GM12864 (cell line): ENCODE measurements at places on chromosomes 1 and 21.

DNA sequence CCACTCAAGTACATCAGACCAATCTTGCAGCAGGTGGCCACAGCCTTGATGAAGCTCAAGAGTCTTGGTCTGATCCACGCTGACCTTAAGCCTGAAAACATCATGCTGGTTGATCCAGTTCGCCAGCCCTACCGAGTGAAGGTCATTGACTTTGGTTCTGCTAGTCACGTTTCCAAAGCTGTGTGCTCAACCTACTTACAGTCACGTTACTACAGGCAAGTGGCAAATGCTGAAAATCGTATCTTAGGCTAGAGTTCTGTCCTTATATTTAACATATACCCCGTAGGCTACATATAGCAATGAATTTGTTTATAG, 12.1 kb downstream of the HIPK1 start:
- no peak for DNase-seq

DNA sequence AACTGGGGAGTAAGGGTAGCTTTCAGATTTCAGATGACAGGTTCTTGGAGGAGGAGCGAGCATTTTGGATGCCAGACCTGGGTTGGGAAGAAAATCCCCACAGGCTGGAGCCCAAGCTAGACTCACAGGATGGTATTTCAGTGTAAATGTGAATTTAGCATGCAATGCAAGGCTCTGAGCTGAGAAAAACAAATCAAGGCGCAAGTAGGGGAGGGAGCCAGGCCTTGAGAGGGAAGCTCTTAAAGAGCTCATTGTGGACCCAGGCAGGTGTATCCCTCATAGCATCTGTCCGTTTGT, 386.1 kb downstream of the MATN1 start:
- no peak for DNase-seq

DNA sequence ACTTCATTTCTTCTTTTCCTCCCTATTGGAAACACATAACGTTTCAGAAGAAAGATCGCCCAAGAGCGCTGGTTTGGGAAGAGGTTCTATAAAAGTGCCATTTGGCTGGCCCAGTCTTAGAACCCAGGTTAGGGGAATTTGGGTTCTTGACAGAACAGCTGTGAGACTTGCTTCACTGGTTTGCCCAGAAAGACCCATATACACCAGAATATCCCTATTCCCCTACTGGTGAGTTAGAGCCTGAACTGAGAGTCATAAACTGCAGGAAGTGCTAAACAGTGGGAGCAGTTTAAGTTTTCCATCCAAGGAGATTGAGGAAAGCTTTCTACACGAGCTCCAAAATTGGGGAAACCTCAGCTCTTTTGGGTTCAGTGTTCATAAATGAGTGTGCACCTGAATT, 275.2 kb downstream of the VAV3 start:
- no peak for DNase-seq

DNA sequence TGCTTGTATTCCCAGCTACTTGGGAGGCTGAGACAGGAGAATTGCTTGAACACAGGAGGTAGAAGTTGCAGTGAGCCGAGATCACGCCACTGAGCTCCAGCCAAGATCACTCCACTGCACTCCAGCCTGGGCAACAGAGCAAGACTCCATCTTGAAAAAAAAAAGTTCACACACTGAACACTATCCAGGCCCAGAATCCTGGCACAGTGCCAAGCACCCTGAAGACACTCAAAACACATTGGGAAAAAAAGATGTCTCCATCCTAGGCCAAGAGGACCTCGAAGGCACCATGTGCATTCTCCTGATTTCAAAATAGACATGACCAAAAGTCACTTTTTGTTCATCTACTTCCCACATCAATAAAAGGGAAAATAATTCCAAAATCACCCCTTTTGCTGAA, 38.7 kb downstream of the SLC9A1 start:
- no peak for DNase-seq

DNA sequence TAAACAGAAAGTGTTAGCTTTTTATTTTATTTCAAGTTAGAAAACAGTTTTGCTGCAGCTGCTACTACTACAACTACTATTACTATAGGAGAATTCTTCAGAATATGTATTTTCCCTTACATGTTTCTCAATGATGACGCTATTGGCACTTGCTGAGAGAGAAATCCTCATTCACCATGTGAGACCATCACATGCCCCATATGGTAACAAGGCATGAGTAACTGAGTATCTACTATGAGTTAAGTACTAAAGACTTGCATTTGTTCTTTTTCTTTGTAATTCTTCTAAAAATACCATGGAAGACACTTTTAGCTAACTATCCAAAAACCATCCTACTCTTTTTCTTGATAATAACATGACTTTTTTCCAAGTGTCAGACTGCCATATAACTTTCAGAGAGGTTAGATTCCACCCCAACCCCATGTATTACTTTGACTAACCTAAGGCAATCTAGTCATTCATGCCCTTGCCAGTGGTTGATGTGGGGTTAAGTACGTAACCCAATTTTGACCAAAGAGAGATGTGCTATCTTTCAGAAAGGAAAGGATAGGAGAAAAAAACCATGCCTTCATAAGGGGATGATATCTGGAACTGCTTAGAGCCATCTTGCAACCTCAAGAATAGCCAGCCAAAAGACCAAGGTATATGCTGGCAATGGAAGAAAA, 42.9 kb downstream of the COP1 start:
- DNase-seq, result no peak

DNA sequence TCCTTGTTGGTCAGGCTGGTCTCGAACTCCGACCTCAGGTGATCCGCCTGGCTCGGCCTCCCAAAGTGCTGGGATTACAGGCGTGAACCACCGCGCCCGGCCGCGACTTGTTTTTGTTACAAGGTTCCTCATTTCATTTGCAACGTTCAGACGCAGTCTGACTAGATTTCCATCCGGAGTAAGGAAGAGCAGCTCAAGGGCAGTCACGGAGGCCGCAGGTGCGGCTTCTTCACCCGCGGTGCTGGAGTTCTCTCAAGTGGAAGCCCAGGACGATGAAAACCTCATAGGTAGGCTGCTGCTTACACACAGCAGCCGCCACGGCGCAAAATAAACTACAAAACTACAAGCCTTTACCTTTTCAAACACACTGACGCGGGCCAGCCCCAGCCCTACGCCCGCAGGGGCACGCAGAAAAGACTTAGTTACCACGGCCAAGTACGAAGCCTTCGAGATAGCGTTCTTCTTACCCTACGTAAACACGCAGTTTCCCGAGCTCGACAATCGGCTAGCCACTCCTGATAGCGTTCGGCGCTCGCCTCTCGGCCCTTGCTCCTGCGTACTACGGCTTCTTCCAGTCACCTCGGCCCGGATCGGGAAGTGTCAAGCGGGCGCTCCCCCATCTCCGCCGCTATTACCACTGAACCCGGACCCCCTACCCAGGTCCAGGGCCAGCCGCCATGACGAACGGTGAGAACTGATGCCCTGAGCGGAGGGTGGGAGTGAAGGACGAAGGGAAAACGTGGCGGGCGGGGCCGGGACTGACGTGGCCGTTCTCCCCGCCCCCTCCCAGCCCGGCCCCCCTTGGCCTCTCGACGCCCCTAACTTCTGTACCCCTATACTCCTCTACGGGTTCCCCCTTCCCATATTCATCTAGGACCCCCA, at the start of gene TMEM167B:
TSS of gene TMEM167B (plus strand) at position 569 of the 882 bp plus-strand sequence. CDS start at position 678, 109 bp downstream.
- DNase-seq, result peak; percentile 88
